Bronchial epithelial cell (primary cell): ENCODE measurements at places on chromosomes 5 and 9. TPM values are rescaled to one million over a fixed set of nuclear protein-coding genes. Genes with fewer than 3 reads are reported as not detected.

UIMC1 gene
- 22.0 and 24.5 TPM in 2 replicates for total RNA-seq

MEF2C gene
- total RNA-seq: under 0.01 and 0.26 TPM in 2 replicates

SCGB3A2 gene
- total RNA-seq: not detected in 2 replicates

LHX2 gene
- total RNA-seq: not detected in 2 replicates

PCDHGA2 gene
- under 0.01 and 0.26 TPM in 2 replicates for total RNA-seq

FRMPD1 gene
- total RNA-seq: under 0.01 TPM in 1 of 2 replicates, not detected in the other

ZNF622 gene
- total RNA-seq: 59.9 and 72.7 TPM in 2 replicates

FBXL7 gene
- total RNA-seq: 0.26 and 0.51 TPM in 2 replicates

DNA sequence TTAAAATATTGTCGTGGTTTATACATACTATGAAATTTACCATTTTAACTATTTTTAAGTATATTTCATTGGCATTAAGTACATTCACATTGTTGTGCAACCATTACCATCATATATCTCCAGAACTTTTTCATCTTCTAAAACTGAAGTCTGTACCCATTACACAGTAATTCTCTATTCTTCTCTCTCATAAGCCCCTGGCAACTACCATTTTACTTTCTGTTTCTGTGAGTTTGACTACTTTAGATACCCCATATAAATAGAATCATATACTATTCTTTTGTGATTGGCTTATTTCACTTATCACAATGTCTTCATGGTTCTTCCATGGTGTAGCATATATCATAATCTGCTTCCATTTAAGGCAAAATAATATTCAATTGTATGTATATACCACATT is 30.3 kb downstream of the NDUFS4 start:
- no peak for DNase-seq

- no peak for DNase-seq
Measured at GRCh38 chr5:139637438-139638089, 10.6 kb upstream of the CXXC5 start.

DNA sequence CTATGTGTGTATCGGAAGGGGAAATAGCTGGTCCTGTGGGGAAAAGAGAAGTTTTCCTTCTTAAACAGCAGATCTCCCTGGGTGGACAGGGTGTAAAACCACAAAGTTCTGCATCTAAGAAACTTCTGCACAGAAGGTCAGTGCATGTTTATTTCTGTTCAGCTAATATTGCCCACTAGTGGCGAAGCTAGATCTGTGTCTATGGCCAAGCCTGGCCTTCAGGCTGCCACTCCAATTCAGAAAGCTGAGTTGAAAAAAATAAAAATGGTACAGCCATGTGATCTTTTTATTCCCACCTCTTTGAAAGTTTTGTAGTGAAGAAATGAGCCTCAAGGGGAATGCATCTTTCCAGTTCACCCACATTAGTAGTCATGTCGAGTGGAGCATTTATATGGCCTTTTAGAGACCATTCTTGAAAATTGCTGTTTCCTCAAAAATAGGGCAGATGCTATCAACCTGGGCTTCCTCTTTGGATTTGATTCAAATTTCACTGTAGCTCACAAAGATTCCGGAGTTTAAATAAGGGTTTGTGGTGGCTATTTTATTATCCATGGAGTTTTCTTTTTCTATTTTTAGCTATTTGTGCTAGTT is 488.0 kb downstream of the PRELID2 start:
- DNase-seq: peak; percentile 47

- no peak for DNase-seq
Measured at GRCh38 chr5:60538426-60538825, 161.5 kb downstream of the DEPDC1B start.

GRCh38 chr9:89454498-89455355 is 43.2 kb downstream of the SEMA4D start:
- DNase-seq: no peak

GRCh38 chr9:102439583-102439982 is 555.5 kb upstream of the CYLC2 start:
- DNase-seq: no peak

DNA sequence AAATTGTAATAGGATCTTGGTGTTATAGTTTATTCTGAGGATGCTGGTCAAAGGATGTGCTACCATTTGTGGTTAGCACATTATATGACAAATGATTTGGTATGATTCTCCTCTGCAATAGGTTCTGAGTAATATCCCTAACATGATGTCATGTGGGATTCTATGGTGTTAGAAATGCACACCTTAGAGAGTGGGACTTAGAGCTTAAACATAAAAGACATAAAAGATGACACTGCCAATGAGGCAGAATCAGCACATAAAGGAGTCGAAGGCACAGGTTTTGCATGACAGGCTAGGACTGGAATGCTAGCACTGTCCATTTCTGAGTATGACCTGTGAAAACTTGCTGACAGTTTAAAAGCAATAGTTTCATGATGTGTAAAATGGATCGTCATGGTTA is 100.4 kb downstream of the OSTF1 start:
- peak; percentile 73 for DNase-seq

DNA sequence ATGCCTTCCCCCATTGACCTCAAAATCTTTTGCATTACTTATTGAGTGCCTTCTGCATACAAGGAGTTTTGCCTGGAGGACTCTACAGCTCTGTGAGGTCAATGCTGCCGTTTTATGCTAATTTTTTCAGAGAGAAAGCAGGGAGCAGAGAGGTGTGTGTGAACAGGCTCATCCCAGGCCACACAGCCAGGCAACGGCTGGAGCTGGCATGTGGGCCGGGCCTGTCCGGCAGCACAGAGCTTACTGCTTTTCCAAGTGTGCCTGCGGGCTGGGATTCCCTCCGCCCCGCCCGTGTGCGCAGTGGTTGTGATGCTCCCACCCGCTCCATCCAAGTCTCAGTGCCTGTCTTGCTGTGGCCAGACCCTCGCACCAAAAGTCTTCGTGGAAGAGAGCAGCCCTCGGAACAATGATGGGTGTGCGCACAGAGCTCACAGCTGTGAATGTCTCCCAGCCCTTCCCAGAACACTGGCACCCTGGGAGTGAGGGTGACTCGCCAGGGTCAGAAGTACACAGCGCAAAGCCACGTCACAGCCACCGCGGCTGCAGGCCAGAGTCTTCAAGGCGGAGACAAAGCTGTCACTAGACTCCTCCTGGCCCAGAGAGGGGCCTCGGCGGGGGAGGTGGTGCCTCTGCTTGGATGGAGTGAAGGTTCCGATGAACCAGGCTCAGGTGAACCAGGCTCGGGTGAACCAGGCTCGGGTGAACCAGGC is 82.8 kb downstream of the COL5A1 start:
- DNase-seq: no peak

GRCh38 chr5:133780619-133781280 is 168.4 kb upstream of the FSTL4 start:
- no peak for DNase-seq

DNA sequence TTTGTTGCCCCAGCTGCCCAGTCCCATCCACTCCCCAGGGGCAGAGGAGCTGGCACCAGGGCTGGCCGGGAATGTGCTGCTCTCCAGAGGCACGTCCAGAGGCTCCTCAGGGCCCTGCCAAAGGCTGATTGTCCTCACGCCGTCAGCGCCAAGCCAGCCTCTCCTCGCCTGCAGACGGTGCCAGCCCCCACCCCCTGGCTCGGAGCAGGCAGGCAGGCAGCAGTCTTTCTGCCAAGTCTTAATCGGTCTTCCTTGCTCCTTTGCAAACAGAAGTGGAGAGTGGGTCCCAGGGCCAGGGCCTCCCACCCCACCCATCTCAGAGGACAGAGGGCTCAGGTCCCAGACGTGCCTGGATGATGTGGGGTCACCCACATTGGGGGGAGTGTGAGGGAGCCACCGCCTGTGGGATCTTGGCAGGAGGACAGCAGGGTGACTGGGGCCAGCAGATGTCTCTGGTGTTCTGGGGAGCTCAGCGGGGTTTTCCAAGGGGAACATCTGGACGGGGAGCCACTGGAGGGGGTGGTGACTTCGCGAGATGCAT is 36.3 kb downstream of the FAM163B start:
- no peak for DNase-seq

- DNase-seq: no peak
Measured at GRCh38 chr9:104841601-104842141, 77.7 kb downstream of the NIPSNAP3B start.

GRCh38 chr5:114238771-114239313 is 123.0 kb upstream of the KCNN2 start:
- no peak for DNase-seq

- DNase-seq: peak; percentile 46
Measured at GRCh38 chr5:101112645-101113044, 209.6 kb upstream of the ST8SIA4 start.

- no peak for DNase-seq
Measured at GRCh38 chr5:157283434-157283833, 17.5 kb downstream of the CYFIP2 start.

DNA sequence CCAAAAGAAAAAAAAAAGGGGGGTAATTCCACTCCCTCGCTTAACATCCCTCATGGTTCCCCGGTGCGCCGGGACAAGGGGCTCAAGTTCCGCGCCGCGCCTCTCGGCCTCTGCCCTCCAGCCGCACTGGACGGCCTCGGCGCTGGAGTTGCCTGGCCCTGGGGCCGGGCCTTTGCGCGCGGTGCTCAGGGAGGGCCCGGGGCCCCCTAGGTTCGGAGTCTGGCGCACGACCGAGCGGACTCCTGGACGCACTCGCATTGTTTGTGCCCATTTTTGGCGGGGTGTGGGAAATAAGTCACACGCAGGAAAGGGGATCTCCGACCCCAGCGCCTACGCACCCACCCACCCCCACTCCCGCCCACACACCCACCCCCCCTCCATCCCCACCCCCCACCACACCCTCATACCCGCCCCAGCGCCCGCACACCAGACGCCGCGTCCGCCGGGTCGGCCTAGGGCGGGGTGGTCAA is 381 bp downstream of the MED22 start:
- no peak for DNase-seq

DNA sequence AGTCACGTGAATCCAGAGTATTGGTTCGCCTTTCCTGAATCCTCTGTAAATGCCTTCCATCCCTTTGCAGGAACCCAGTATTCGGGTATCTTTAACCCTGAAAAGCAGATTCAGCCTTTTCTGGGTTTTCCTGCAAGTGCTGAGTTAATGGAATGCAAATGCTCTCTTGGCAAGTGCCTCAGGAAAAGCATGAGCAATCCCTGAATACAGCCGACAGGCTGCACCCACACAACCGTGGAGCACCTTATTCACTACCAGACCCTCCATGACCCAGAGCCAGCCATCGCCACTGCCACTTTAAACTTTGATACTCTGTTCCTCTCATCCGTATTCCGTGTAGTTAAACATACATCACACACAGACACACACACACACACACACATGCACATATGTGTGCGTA is 54.4 kb downstream of the ZNF622 start:
- peak; percentile 51 for DNase-seq

GRCh38 chr5:151454166-151454565 is 6.8 kb downstream of the SLC36A1 start:
- no peak for DNase-seq

DNA sequence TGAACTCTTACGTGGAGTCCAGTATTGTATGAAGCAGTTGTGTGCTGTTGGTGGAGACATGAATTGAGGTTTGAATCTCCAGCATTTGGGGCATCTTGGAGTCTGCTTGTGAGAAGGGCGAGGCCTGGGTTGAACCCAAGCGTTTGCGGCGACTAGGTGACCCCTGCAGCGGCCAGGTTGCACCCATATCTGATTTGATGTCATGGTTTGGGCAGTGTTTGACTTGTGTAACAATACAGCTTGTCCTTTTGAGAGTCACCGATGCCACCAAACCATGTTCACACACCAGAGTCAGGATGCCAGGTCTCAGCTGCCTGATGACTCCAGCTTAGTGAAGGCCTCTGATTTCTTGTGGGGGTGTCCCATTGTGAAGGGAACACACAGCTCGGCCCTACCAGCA is 2.1 kb downstream of the TRAF2 start:
- DNase-seq: no peak

DNA sequence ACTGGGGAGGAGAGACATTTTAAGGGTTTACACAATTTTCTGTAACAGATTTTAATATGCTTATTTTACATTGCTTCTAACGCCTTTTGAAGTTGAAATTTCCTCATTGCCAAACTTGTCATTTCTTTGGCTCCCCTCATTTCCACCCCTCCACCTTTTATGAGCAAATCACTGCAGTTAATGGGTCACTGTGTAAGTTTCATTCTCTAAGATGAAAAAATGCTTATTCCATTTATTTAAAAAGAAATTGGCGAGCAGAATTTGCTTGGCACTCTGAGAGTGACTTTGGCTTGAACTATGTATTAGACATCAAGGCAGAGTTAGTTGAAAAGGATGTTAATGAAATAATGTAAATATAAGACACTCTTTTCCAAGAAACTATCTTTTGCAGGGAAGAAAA is 66.6 kb downstream of the ITGA1 start:
- DNase-seq: no peak

- DNase-seq: no peak
Measured at GRCh38 chr5:1881098-1881572, 1.6 kb downstream of the IRX4 start.

DNA sequence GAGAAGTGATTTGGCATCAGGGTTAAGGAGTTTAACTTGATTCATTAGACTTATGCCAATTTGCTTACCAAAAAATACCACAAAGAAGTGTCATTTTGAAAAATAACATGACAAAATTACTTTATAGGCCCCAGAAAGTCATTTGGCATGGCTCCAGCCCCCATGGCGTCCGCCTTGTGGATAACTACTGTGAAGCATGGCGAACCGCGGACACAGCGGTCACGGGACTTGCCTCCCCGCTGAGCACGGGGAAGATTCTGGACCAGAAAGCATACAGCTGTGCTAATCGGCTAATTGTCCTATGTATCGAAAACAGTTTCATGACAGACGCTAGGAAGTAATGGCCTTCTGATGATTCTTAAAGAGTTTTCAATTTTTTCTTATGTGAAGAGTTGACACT is 35.4 kb upstream of the TGFBR1 start:
- no peak for DNase-seq

- no peak for DNase-seq
Measured at GRCh38 chr9:19665146-19665863, 123.5 kb downstream of the SLC24A2 start.

- DNase-seq: peak; percentile 13
Measured at GRCh38 chr9:113973963-113974413, 97.9 kb downstream of the ZNF618 start.

- no peak for DNase-seq
Measured at GRCh38 chr5:156128026-156128425, 198.9 kb upstream of the SGCD start.

- DNase-seq: peak; percentile 83
Measured at GRCh38 chr5:112630246-112631009, 107.3 kb upstream of the APC start.

DNA sequence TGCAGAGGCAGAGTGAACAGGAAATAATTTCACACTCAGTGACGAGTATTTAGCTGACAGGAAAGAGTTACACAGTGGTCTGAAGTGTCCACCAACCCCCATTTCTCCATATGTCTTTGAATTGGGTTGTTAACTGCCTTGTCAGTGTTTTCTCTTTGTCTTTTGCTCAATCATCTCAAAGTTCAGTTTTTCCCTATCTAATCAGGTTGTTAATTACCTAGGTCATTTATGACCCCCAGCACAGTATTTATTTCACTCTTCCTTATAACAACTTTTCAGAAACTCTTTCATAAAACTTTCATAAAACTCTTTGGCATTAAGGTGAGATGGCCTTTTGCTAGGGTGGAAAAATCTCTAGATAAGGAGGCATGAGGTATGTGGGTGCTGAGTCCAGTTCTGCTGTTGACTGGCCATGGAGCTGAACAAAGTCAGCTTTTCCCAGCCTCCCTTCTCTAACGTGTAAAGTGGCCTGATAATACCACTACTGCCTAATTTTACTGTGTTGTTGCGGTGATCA is 5.2 kb upstream of the ALDOB start:
- DNase-seq: no peak

- no peak for DNase-seq
Measured at GRCh38 chr5:77305956-77306355, 95.5 kb downstream of the PDE8B start.

- DNase-seq: no peak
Measured at GRCh38 chr5:159362220-159362619, 31.9 kb upstream of the IL12B start.
